COLO829 (cell line): ENCODE measurements at places on chromosomes 16 and 17.

DNA sequence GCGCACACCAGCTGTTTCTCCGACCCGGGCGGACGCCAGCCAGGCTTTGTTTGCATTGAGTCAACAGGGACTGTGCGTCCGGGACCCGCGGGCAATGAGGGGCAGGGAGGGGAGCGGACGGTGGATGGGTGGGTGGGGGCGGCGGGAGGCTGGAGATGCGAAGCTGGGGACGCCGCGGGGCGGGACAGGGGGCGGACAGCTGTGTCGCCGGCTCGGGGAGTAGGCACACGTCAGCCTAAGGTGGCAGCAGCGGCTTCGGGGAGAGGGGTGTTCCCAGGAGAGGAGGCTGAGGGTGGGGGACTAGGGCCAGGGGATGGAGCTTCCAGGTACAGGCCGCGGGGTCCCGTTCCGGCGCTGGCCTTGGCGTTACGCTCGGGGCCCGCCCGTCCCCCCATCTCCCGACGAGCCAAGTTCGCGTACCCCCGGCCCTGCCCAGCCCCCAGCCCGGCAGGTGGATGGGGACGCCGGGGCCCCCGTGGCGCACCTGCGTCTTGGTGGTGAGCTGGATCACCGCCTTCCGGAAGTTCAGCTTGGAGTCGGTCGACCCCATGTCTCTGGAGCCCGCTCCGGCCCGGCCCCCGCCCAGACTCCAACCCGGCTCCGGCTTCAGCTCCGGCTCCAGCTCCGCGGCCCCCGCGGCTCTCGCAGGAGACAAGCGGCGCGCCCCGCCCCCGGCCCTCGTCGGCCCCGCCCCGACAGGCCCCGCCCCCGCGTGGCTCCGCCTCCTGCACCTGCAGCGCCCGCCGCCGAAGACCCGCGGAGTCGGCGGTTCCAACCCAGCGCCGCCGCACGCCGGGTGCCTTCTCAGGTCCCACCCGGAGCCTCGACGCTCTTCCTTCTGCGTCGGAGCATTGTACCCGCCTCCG, at the start of gene HID1:
TSS of gene HID1 (minus strand) at position 653 of the 866 bp plus-strand sequence. CDS start at position 550, 103 bp downstream.
- peak; percentile 32 for DNase-seq

- no peak for DNase-seq
Observed at GRCh38 chr17:50184611-50185398, 16.6 kb downstream of the COL1A1 start.

DNA sequence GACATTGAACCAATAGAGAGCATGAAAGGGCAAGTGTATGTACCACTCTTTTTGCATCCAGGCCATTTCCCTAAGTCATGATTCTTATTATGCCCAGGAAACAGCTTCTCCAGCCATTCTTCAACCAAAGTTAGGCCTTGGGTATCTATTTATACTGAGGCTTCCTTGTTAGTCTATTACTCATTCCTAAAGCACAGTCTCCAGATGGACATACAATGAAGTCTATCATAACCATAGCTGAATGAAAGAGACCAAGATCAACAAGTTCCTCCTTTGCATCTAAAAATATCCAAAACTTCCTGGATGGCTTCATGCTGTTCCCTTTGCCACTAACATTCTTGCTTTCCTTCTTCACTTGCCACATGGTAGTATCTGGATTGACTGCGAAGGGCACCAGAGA, 265.9 kb downstream of the CDH8 start:
- DNase-seq: no peak

GRCh38 chr17:37791447-37792399, 46.9 kb upstream of the HNF1B start:
- no peak for DNase-seq

- no peak for DNase-seq
Observed at GRCh38 chr17:11855306-11855705, 142.0 kb downstream of the ZNF18 start.

- DNase-seq: no peak
Observed at GRCh38 chr16:67517661-67518423, 10.8 kb upstream of the RIPOR1 start.

- no peak for DNase-seq
Observed at GRCh38 chr16:76579277-76579922, 302.2 kb downstream of the CNTNAP4 start.

DNA sequence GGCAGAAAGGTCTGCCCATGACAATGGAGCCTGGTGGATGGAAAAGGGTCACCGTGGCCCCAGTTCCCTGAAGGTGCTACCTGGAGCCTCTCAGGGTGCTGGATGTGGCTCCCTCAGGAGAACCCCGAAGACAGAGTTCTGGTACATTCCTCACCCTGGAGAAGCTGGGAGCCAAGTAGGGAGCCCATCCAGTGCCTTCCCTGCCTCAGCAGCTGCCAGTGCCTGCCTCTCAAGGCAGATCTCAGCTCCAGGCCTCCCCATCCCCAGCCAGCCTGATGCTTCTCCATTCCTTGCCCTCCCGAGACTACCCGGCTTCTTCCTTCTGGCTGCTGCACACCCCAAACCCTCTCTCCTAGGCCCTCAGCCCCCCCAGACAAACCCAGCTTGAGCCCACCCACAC, 20.5 kb downstream of the SCGB1C2 start:
- no peak for DNase-seq

DNA sequence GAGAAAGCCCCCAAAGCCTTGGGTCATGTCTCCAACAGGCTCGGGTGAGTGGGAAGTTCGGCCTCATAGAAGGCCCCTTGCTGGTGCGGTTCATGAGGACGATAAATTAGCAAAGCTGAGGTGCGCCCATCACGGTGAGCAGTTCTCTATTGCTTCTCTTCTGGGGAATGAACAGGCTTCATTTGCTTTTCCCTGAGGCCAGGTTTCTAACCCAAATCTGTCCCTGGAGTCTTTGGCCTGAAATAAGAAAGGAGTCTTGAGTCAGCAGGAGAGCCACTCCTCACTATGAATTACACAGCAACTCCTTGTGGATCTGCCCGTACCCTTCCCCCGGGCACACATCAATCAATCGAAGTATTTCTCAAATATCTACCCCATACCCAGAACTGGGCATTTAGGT, 94.6 kb downstream of the YPEL2 start:
- DNase-seq: no peak

GRCh38 chr17:61284174-61284573, 115.5 kb upstream of the TBX2 start:
- DNase-seq: no peak

GRCh38 chr16:70658921-70659320, 12.6 kb downstream of the IL34 start:
- no peak for DNase-seq

GRCh38 chr17:77054936-77055335, 85.8 kb upstream of the SEC14L1 start:
- DNase-seq: no peak

- no peak for DNase-seq
Observed at GRCh38 chr16:68426347-68426652, 22.0 kb downstream of the SMPD3 start.
